ENCODE measurements at places on chromosomes 2 and 18.

GRCh38 chr2:120436885-120437603 is 91.1 kb downstream of the INHBB start:
- peak; percentile 22 for DNase-seq

DNA sequence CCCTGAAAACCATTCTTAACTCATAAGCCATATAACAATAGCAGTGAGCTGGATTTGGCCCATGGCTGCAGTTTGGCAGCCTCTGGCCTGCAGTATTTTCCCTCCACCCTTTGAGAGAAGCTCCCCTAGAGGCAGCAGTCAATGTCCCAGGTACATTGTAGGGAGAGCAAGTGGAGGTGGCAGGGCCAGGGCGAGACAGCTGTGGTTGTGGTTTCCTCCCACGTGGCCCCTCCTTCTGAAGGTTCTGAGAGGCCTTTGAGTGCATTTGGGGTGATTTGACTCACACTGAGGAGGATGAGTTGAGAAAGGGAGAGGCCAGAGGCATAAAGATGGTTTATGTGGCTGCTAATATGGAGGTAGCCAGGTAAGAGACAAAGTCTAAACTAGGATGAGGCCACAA is 45.5 kb upstream of the LDAH start:
- peak; percentile 1 for DNase-seq

DNA sequence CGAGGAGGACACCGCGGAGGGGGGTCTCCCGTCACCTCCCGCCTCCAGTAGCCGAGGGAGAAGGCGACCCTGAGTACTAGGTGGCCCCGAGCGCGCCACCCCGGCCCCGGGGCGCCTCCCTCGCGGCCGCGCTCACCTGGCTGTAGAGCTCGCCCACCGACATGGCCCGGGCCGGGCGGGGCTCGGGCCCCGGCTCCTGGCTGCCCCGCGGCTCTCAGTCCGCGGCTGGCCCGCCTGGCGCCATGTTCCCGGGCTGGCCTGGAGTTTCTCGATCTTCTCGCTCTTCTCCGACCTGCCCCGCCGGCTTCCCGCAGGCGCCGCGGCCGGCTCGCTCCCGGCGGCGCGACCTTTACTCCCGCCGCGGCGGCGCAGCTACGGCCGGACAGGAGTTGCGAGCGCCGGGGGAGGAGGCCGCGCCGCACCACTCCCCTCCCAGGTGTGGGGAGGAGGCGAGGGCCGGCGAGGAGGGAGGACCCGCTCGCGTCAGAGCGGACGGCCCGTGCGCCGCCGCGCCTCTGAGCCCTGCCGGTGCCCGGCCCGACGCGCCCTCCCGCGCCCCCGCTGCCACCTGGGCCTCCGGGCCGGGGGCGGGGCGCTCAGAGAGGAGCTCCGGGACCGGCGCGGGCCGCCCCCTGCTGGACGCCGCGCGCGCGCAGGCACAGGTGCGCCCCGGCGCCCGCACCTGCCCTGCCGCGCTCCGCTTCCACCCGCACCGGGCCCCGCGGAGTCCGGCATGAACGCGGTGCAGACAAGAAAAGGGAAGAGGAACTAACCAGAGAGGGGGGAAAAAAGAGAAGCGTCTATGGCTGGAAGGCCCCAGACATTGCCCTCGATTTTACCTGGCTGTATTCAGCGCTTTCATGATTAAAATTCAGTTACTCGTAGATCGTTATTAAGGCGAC is at the start of gene MYO5B:
TSS of gene MYO5B (minus strand) at position 517 of the 902 bp plus-strand sequence. CDS start at position 163, 354 bp downstream.
- DNase-seq = peak; percentile 22

GRCh38 chr2:221551864-221552263 is 20.2 kb downstream of the EPHA4 start:
- DNase-seq = no peak

GRCh38 chr18:45876161-45876560 is 50.7 kb downstream of the SIGLEC15 start:
- DNase-seq = no peak

- no peak for DNase-seq
Measured at GRCh38 chr2:231626449-231626848, 33.8 kb downstream of the TEX44 start.

DNA sequence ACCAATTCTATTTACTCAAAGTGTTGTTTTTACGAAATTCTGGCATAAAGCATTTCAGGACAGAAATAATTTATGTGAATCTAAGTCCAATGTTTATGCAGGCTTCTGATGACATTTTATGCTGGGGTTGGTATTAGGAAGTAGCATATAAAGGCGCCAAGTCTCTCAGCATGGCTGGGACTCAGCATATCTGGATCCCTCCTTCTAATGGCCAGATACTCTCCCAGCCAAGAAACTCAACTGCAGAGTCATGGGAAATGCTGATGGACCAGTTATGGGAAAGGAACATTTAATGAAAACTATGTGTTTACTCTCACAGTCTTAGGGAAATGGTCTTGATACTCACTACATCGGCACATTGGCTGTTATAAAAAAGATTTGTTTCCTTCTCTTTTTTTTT is 392.2 kb downstream of the ARHGAP15 start:
- no peak for DNase-seq

GRCh38 chr2:143334837-143335236 is 205.6 kb downstream of the ARHGAP15 start:
- no peak for DNase-seq

GRCh38 chr2:231613331-231613662 is 20.6 kb downstream of the TEX44 start:
- peak; percentile 85 for DNase-seq

DNA sequence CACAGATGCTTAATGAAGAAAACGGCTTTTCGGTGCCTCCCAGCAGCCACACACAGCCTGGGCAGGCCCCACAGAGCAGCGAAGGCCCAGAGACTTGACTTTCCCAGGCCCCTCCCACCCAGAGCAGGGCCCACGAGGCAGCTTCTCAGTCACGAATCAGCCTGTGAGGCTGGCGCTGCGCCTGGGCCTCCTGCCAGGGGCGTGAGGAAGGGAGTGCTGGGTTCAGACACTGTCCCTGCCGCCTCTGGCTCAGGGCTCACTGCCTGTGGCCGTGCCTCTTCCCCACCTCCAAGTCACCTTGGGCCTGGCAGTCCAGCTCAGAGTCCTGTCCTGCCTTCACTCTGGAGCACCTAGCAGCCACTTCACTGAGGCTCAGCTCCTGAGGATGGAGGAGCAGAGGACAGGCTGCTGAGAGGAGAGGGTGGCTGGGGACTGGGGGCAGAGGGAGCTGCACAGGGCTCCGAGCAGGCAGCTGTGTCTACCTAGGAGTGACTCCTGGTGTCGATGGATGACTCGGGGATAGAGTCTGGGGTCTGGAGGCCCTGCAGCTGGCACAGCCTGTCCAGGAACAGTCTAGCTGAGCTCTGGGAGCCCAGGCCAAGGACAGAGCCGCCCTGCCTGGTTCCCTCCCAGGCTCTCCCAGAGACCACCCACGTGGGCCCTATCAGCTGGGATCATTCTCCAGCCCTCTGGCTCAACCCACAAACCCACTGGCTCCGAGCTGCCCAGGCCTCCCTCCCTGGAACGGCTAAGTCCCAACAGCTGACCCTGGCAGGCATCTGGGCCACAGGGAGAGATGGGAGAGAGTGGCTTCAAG is 36.4 kb upstream of the FOSL2 start:
- DNase-seq = peak; percentile 85
